ENCODE measurements at places on chromosomes 5 and 9.

DNA sequence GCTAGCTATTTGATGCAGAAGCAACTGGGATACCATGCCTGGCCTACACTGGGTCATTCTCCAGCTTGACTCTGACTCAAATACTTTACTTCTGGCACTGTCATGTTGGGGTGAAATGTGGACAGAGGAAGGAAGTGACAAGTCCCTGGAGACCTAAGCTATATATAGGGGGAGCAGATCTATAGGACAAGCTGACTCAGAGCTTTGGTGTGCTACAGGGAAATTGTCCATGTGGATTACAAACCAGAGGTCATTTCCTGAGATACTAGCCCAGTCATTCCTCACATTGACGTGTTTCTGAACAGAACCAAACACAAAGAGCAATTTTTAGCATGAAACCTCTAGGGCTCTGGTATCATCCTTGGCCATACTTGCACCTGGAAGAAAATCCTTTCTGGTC lies 531.6 kb upstream of the CLINT1 start:
- no peak for DNase-seq

DNA sequence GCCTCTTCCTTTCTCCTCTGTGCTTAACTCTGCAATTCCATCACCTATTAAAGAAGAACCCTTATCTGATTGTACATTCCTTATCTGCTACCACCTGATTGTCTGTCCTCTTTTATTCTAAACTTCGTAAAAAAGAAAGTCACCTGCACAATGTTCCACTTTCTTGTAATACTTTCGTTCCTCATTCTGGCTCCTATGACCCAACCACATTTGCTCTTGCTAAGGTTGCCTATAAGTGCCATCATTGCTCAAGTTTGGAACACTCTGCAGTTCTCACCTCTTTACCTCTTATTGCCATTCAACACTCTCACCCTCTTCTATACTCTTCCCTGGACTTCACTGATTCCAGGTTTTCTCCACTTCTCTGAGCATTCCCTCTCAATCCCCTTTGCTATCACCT lies 10.1 kb downstream of the TAF1L start:
- no peak for DNase-seq

DNA sequence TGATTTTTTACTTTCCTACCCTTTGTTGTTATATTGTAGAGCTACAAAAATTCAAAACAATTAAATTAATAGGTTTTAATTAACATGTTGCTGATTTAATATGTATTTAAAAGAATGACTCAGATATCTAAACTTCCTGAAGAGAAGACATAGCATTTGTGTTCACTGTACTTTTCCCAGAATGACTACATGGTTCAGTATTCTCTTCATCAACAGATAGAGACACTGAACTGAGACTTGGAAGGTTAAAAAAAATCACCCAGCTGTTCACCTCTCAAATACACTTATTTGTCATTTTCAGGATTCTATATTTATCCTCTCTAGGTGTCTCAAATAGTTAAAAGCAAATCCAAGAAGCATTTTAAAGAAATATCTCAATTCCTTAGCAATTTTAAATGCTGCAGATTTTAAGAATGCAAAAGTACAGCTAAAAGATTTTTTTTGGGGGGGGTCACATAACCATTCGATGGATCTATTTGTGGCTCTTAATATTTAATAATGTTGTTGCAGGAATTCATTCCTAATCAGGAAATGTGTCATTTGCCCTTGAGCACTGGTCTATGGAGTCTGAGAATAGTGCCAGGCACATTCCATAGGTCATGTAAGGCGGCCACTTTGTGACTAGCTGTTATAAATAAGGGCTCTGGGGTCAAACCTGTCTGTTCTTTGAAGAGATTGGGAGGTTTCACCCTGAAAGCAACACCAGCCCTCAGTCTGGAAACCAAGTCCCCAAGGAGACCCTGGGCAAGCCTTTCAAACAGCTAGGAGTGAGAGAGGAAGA lies 463.1 kb downstream of the NR2F1-AS1 start:
- DNase-seq = no peak

DNA sequence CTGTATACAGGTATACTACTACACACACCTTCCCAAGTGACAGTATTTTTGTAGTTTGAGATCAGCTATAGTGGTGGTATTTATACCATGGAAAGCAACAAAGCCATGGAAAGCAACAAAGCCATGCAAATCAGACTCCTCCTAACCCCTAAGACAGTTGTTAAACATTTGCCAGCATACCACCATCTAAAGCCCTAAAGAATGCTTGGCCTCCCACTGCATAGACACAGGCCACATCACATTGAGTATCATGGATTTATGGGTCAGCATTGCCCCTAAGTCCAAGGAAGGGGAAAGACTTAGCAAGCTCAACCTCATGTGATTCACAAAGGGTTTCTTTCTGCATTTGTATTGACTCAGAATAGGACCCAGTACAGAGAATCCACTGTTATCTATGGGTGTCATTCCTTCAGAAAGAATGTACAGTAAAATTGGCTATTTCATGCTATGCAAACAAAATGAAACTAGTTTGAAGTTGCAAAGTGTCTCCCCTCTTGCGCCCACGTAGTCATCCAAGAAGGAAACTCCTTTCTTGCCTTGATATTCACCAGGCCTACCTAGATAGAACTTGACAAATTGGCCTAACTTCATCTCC lies 70.4 kb upstream of the IQGAP2 start:
- DNase-seq = no peak

DNA sequence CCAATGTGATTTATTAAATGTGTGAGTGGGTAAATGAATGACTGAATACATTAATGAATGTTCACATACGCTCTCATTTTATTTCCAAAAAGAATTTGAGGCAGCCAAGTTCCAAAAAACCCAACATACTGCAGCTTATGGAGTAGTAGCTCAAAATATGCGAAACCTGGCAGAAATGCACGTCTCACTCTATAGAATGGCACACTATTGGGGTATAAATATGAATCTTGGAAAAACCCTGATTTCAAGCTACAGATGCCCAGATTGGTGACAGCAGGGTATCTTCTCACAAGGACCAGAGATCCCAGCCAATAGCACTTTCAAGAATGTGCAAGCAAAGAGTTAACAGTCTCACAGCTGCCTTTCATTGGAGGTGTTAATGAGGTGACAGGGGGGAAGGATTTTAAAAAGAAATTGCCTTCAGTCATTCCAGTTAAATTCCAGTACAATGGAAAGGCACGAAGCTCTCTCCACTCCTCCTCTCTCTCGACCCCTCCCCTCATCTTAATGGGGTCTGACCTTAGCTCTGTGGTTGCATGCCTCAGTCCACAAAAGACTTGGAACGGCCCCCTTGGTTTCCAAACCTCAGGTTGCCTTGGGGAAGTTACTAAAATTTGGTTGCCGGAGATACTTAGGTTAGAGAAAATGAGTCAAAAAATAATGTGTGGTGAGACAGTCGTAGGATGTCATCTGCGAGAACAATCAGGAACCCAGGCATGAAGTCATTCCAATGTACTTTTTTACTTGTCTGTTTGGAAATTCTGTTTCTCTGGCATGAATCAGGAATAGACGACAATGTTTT lies 307.4 kb downstream of the NFIB start:
- no peak for DNase-seq

GRCh38 chr9:120965344-120966012 lies 38.9 kb upstream of the TRAF1 start:
- no peak for DNase-seq

DNA sequence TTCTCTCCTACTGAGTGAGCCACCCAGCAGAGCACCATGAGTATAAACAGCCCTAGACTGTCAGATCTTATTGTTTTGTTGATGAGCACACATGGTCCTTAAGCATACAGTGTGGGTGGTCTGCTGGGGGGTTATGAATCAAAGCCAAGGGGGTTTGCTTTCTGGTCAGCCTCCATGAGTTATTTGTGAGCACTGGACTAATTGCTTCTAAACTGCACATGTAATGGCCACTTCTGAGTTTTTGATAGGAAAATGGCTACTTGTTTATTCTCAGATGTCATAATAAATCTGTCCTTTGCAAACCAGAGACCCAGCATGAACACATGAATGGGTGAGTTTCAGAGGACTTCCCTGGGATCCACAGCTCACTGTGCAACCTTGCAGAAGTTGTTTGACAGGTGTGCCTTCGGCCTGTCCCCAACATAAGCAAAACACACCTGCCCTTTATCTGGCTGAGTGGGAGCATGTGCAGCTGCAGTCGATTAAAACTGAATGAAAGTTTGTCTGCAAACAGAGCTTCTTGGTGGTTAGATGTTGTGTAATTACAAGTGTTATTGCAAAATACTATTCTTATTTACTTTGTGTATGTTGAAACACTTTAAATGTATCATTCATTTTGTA lies 35.9 kb downstream of the MAMDC2 start:
- DNase-seq = no peak

DNA sequence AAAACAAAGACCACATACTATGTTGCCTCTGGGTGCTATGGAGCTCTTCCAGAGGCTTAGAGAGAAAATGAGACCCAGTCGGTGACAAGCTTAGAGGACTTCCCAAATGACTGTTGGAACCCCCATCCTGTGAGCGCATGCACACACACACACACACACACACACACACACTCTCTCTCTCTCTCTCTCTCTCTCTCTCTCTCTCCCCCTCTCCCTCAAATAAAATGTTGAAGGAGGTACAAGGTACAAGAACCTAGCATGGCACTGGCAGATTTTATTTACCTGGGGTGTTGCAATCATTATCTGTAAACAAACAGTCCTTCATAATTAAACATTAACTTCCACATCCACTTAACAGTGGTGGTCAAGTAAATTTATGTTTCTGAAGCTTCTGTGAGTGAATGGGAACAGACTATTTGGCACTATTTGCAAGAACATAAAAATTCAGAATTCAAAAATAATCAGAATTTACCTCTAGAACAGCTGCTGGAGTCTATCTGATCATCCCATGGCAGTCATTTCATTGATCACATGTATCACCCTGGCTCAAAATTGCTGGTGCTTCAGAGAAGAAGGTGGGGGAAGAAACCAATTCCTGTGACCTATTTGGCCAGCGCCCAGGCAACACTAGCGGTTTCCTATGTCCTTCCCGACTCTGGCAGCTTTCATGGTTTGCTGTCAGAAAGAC lies 24.9 kb downstream of the TRPM3 start:
- no peak for DNase-seq

DNA sequence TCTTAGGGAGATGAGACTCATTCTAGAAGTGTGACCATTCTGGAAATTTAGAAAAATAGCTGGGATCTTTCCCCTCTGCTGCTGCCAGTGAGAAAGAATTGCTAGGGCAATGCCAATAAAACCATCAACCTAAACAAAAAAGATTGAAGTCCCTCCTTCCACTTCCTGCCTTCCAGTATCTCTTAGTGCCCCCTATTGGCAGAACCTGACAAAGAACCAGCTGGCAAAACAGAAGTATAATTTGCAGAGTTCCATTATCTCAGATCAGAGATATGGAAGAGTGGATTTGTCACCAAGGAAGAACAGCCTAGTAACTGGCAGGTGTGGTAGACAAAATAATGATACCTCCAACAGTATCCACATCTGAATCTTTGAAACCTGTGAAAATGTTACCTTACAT lies 13.8 kb upstream of the PLCXD3 start:
- no peak for DNase-seq

DNA sequence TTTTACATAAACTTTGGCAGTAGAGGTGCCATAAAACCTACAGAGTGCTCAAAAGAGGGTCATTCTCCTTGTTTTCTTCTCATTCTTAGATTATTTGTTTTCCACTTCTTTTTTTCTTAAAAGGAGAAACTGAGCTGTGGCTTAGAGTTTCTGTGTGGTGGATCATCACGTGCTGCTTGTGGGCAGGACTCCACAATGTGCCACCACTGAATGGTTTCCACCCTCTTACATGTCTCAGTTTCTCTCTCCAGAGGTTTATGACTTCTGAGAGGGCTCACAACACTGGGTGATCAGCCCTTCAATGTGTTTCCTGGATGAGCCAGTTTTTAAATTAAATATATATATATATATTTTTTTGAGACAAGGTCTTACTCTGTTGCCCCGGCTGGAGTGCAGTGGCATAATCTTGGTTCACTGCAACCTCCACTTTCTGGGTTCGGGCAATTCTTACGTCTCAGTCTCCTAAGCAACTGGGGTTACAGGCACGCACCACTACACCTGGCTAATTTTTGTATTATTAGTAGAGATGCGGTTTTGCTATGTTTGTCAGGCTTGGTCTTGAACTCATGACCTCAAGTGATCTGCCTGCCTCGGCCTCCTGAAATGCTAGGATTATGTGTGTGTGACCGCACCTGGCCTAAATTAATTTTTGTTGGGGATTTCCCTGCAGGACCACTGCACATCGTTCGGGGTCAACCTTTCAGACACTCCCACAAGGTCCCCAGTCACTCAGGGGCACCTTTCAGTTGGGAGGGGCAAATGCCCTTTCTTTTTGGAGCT lies 3.1 kb upstream of the UNC13B start:
- no peak for DNase-seq

DNA sequence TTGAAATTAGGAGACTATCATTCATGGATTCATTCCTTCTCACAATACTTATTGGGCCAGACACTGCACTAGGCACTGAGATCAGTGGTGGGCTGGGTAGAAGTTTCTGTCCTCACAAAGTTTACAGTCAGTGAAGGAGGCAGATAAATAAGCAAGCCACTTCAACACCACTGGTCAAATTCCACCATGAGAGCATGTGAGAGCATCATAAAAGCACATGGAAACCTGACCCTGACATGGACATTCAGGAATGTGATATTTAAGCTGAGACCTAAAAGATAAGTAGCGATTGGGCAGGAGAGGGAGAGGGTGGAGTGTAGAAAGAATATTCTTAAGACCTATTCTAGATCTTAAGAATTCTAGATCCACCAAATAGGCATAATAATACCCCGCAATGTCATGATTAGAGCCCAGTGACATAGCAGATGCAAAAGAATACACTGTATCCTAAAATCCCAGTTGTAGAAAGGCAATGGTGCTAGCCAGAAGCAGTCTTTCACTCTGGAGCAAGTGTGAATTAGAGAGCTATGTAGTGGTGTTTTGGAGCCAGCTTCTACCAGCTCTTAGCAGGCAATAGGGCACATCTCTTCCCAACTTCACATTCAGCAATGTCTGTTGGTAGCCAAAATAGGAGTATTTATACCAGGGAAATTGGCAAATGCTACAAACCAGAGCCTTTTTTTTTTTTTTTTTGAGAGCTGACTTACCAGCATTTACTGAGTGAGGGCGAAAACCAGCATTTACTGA lies 46.4 kb downstream of the SH3RF2 start:
- DNase-seq = no peak

- no peak for DNase-seq
Measured at GRCh38 chr5:75412111-75412990, 75.3 kb downstream of the HMGCR start.

DNA sequence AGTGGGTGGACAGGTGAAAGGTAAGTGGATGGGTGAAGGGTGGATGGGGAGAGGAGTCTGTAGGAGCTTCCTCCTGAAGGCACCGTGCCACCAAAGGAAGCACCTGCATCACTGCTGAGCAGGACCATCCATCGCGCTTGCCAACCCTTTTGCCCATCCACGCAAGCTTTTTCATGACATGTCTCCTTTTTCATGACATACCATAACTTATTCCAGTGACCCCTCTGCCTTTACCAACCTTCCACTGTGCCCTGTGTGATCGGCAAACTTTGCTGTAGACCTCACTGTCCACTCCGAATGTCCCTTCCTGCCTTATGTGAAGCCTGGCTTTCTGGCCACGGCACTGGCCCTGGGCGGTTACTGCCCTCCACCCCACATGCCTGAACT lies 13.4 kb downstream of the FLT4 start:
- DNase-seq = no peak
